CD8-positive, alpha-beta memory T cell (primary cell): ENCODE measurements at places on chromosomes 16 and 17.

DNA sequence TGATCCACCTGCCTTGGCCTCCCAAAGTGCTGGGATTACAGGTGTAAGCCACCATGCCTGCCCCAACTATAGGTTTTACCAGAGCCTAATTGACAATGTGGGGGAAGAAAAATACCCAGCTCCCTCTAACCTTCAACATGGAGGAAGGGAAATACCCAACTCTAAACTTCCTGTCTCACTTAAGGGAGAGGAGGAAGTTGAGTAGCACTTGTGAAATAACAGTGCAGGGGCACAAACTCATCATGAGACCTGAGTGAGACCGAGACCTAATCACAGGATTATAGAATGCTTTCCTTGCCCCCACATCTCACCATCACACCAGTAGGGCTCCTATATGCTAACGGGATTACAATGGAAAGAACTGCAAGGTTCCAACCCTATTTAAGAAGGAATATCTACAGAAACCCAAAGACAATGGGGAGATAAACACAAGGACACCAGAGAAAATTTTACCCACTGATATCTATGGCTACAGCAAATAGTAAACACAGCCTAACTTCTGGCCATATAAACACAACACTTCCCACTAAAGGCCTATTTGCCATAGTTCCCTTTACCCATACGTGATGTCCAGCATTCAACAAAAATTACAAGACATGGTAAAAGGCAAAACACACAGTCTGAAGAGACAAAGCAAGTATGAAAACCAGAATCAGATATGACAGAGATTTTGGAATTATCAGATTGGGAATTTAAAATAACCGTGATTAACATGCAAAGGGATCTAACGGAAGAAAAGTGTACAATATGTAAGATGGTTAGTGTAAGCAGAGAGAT lies 26.9 kb downstream of the OR3A1 start:
- no peak for DNase-seq

- no peak for DNase-seq
Measured at GRCh38 chr16:82061861-82062525, 26.9 kb downstream of the HSD17B2 start.

GRCh38 chr17:76593959-76594358 lies 8.3 kb upstream of the ST6GALNAC2 start:
- no peak for DNase-seq

- no peak for DNase-seq
Measured at GRCh38 chr17:35074711-35075707, 11.5 kb upstream of the RFFL start.

DNA sequence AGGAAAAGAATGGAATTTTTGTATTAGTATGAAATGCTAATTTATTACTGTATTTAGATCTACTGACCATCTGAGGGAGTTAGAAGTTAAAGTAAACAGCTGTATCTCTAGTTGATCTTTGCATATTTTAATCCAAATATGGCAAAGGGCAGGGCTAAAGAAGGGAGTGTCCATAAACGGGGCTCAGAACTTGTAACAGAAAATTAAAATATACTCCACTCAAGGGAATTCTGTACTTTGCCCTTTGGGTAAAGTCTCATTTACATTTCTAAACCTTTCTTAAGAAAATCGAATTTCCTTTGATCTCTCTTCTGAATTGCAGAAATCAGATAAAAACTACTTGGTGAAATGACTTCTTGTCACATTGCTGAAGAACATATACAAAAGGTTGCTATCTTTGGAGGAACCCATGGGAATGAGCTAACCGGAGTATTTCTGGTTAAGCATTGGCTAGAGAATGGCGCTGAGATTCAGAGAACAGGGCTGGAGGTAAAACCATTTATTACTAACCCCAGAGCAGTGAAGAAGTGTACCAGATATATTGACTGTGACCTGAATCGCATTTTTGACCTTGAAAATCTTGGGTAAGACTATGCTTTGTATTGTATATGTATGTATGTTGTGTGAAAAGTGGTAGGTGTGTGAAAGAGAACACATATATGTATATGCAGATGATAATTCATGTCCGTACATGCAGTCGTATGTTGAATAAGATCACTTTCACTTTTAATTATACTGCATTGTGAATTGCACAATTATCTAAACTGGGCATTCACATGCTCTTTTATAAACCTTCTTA lies at the start of gene ASPA:
Gene ASPA (plus strand): TSS at position 186 of the 799 bp plus-strand sequence. CDS start 163 bp downstream, at position 349.
- no peak for DNase-seq

DNA sequence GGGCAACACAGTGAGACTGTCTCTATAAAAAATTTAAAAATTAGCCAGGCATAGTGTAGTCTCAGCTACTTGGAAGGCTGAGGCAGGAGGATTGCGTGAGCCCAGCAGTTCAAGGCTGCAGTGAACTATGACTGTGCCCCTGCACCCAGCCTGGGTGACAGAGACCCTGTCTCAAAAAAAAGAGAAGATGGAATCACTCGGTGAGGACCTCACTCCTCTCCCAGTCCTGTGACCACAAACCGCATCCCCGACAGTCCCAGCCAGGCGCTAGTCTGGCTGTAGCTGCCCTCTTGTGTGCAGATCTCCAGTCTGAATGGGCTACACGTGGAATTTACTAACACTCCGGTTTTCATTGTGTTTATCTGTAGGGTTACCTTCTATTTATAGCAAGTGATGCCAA lies 11.1 kb downstream of the DEXI start:
- no peak for DNase-seq

- DNase-seq = no peak
Measured at GRCh38 chr17:35548978-35549377, 11.5 kb upstream of the SLFN12L start.

GRCh38 chr17:48388955-48389743 lies 40.9 kb downstream of the SKAP1 start:
- DNase-seq = no peak

- DNase-seq = no peak
Measured at GRCh38 chr16:86138121-86139085, 239.4 kb downstream of the IRF8 start.

DNA sequence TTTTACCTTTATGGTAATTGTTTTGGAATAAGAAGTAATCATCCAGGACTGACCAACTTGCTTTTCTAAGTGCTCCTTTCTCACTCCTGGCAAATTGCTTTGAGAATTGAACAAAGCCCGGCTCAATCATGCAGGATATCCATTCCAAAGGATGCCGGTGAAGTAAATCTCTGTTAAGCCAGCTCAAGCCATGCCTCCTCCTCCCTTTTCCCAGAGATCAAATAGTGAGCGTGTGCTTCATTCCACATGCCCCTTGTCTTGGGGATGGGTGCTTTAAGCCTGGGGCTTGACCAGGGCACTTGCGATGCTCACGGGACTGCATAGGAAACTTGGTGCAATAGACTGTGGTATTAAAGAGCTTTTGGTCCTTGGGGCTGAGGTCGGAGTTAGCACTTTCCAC lies 90.7 kb downstream of the UTP18 start:
- no peak for DNase-seq

GRCh38 chr17:44170499-44171201 lies at the start of gene ASB16:
ASB16 (plus strand) TSS chr17:44170704; CDS start chr17:44170790, 86 bp downstream.
- no peak for DNase-seq

GRCh38 chr16:31206776-31207175 lies 4.2 kb upstream of the PYCARD start:
- no peak for DNase-seq

- DNase-seq = no peak
Measured at GRCh38 chr17:77233635-77234334, 93.0 kb downstream of the SEC14L1 start.

GRCh38 chr17:61280338-61280737 lies 119.3 kb upstream of the TBX2 start:
- no peak for DNase-seq

GRCh38 chr17:39979893-39980350 lies 685 bp upstream of the PSMD3 start:
- DNase-seq = no peak

DNA sequence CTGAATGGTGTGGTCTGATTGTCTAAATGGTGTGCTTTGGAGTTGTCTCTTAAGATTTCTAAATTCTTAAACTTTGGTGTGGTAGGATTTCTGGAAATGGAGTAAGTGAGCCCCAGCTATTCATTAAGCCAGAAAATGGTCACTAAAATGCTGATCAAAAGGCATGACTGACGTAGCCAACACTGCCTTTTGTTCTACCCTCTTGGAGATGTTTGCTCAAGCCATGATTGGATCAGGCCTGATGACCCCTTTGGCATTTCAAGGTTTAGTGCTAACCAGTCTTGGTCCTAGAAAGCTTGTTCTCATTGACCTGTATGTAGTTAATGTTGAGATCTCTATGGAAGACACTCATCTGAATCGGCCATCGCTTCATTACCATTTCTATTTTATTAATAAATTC lies 68.0 kb downstream of the KNOP1 start:
- no peak for DNase-seq

GRCh38 chr17:39340731-39341130 lies 60.7 kb downstream of the FBXL20 start:
- no peak for DNase-seq

- peak; percentile 65 for DNase-seq
Measured at GRCh38 chr17:44331249-44331760, 6.7 kb upstream of the SLC25A39 start.

DNA sequence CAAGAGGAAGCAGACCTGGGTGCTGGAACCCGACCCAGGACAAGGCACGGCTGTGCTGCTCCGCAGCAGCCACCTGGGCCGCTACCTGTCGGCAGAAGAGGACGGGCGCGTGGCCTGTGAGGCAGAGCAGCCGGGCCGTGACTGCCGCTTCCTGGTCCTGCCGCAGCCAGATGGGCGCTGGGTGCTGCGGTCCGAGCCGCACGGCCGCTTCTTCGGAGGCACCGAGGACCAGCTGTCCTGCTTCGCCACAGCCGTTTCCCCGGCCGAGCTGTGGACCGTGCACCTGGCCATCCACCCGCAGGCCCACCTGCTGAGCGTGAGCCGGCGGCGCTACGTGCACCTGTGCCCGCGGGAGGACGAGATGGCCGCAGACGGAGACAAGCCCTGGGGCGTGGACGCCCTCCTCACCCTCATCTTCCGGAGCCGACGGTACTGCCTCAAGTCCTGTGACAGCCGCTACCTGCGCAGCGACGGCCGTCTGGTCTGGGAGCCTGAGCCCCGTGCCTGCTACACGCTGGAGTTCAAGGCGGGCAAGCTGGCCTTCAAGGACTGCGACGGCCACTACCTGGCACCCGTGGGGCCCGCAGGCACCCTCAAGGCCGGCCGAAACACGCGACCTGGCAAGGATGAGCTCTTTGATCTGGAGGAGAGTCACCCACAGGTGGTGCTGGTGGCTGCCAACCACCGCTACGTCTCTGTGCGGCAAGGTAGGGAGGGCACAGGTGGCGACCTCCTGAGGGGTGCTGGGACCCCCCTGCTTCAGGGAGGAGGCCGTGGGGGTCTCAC lies 667 bp downstream of the FSCN2 start:
- no peak for DNase-seq

- DNase-seq = peak; percentile 51
Measured at GRCh38 chr16:56607109-56607618, 1.2 kb upstream of the MT2A start.

DNA sequence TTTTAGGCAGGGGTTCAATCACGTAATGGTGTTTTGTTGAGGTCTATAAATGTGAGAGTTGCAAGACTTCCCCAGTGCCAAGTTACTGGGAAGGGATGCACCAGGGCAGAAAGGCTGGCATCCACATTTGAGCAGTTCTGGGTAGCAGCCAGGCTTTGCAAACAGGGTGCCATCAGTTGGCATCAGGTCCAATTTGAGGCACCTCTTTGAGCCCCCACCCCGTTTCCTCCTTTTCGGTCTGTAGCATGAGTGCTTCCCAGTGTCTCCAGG lies 142.6 kb upstream of the CACNG5 start:
- DNase-seq = no peak

GRCh38 chr17:18857864-18858566 lies at the start of gene PRPSAP2:
PRPSAP2 (plus strand) TSS chr17:18858131; CDS start chr17:18865834, 7,703 bp downstream.
- peak; percentile 91 for DNase-seq

GRCh38 chr16:3971261-3971660 lies 90.7 kb upstream of the CREBBP start:
- no peak for DNase-seq

- no peak for DNase-seq
Measured at GRCh38 chr17:3904501-3904900, 11.6 kb upstream of the CAMKK1 start.

DNA sequence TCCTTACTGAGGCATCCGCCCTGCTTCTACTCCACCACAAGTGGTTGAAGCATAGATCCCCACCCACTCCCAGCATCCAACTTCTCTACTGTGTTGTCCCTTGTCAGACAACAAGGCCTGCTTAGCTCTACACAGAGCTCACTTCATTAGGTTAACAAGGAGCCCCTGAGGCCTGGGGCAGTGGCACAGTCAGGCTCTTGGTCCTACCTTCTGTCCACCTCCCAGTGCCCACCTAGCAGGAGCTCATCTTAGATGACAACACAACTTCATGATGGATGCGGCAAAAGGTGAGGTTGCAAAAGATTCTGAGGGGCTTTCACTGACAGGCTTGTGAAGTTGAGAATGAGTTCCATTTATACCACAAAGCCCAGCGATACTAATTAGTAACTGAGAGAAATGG lies 432.0 kb upstream of the CDH5 start:
- no peak for DNase-seq

- no peak for DNase-seq
Measured at GRCh38 chr17:50201276-50201854, at the start of gene COL1A1. COL1A1 (minus strand) TSS chr17:50201631; CDS start chr17:50201513, 118 bp downstream.

DNA sequence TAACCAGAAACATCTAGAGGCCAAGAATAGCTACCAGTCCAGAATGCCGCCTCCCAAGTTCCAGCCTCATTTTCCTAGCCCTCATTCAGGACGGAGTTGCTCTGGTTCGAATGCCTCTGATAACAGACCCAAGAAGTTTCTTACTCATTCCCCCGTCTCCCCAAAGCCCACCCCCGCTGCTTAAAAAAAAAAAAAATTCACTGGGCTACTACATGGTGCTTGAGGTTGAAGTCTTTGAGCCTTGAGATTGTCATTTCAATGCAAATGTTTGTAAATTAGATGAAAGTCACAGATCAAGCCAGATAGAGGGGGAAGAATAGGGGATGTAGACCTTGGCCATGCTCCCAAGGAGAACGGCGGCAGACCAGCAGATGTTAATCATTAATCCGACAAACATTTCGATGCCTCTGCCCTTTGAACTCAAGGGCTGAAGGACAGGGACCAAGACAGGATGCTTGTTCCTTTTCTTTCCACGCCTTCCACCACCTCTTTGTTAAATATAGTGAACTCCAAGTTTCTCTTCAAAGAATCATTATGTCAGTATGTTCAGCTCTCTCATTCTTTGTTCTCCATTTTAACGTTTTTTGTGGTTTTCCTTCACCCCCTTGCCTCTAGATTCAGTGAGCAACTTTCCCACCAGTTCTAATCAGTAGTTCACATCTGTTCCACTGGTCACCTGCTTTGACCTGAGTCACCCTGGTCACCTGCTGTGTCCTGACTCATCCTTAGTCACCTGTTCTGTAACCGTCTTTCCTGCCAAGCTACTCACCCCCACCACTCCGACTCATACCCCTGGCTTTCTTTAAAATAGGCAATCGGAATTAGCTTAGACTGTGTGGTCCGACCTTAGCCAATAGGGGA lies 190.3 kb downstream of the CPPED1 start:
- no peak for DNase-seq

- no peak for DNase-seq
Measured at GRCh38 chr16:82042846-82043245, 7.8 kb downstream of the HSD17B2 start.

GRCh38 chr16:24538756-24539294 lies 541 bp upstream of the RBBP6 start:
- no peak for DNase-seq

- no peak for DNase-seq
Measured at GRCh38 chr16:69223882-69224281, 36.9 kb downstream of the SNTB2 start.
